HEK293T (cell line): ENCODE measurements at places on chromosomes 6 and 20.

- DNase-seq, result no peak
These were observed 334.8 kb upstream of the SULF2 start for GRCh38 chr20:48120120-48120519.

DNA sequence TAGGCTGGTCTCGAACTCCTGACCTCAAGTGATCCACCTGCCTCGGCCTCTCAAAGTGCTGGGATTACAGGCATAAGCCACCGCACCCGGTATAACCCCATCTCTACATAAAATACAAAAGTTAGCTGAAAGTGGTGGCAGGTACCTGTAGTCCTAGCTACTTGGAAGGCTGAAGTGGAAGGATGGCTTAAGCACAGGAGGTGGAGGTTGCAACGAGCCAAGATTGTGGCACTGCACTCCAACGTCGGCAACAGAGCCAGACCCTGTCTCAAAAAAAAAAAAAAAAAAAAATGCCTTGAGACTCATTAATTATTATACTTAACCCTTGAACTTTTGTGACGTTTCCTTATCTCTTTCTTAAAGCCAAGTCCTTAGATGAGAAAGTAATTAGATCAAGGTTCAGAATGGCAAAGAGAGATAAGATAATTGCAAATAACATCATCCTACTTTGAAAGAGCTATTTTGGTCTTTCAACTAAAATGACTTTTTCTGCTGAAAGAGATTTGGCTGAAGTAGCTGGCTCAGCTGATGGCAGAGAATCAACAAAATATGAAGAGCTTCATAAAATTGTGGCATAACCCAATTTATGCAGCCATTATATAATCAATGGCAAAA, 4.7 kb upstream of the SHLD1 start:
- DNase-seq, result no peak

DNA sequence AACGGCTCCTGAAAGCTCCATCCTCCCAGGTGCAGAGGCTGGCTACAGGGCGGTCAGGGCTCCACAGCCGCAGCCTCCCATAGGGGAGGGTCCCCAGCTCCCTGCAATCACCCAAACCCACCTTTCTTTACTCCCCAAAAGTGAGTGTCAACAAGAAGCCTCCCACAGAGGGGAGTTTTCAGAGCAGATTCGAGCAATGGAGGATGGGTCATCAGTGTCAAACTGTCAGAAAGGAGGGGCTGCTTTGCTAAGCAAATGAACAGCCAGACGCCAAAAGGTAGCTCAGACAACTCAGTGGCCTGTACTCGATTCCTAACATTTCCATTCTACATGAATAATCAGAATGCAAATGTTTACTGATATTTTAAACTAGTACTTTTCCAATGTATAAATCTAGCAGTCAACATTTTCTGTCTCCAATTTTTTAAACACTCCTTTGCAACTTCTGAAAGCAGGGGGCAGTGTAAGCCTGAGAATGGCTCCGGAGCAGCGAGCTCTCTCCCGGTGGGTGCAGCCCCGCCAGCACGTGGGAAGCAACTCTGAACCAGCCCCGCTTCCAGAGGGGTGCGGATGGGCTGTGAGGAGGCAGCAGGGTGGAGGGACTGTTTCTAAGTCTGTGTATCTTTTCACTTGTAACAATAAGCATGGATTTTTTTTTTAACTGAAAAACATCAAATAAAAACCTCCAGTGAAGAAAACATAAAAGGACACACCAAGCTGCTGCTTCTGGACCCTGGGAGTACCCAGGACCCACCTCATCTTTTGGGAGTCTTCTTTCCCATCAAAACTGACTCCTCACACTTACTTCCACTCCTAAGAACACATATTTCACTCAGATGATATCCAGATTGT, 54.9 kb downstream of the TAF4 start:
- peak; percentile 79 for DNase-seq

- no peak for DNase-seq
These were observed 6.0 kb upstream of the DSP start for GRCh38 chr6:7535498-7535897.

GRCh38 chr6:2158596-2159271, 86.7 kb downstream of the GMDS start:
- peak; percentile 46 for DNase-seq

- DNase-seq, result no peak
These were observed 39.2 kb downstream of the PSMG4 start for GRCh38 chr6:3297909-3298308.

GRCh38 chr6:164108869-164109769, 694.6 kb downstream of the QKI start:
- no peak for DNase-seq

DNA sequence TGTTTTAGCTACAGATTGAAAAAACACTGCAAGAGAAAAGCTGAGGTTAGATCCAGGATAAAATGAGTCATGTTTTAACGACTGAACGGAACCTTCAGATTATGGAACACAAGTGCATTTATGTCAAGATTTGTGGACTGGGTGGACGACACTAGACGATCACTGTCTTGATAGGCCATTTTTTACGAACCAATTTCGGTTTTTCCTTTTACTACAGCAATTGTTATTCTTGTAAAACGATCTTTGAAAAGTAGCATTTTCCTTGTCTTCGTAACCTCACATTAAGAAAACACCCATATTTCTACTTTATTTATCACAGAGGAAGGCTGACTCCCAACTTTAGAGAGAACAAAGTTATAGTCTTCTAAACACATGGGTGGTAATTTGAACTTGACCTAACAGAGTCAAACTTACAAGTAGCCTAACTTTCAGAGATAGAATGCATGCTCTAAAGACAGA, 294.2 kb upstream of the TCF21 start:
- no peak for DNase-seq

- DNase-seq, result no peak
These were observed 62.5 kb downstream of the BCAS4 start for GRCh38 chr20:50857348-50857747.

DNA sequence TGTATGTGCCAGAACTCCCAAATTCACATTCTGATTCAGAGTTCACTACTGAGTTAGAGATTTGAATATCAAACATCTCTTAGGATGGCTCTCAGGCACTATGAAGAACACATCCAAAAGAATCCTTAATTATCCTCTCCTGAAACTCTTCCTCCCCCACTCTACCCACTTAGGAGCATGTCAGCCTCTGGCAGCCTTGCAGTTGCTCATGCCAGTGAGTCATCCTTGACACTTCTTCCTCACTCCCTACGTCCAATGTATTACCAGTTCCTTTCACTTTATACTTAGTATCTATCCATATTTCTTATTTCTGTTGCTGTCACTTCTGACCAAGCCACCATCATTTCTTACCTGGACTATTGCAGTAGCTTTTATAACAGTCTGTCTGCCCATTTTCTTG, 192.0 kb upstream of the IMPG1 start:
- DNase-seq, result no peak

DNA sequence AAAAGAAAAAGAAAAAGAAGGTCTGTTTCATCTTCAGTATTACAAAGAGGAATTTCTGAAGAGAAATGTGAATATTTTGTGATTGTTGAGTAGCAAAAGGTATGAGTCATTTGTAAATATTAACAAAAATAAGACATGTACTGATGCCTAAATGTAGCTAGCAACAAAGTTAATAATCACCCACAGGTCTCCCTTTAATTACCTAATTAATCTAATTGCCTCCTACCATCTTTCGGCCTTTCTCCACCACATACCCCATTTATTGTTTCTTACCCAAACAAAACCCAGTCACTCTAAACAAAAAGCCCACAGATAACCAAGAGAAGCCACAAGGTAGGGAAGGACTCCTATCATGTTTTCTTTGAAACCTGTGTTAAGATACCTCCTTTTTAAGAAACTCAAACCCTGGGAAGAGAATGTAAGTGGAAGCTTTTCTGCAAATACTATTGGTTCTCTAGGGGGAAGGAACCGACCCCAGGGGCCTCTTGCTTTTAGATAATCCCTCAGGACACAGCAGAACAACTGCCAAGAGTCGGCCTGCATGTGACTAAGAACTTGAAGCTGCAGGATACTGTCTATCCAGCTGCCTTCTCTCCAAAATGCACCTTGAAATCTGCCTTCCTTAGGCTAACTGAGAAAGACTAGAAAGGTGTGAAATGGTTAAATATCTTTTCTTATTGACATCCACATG, 16.1 kb upstream of the STK38 start:
- no peak for DNase-seq

DNA sequence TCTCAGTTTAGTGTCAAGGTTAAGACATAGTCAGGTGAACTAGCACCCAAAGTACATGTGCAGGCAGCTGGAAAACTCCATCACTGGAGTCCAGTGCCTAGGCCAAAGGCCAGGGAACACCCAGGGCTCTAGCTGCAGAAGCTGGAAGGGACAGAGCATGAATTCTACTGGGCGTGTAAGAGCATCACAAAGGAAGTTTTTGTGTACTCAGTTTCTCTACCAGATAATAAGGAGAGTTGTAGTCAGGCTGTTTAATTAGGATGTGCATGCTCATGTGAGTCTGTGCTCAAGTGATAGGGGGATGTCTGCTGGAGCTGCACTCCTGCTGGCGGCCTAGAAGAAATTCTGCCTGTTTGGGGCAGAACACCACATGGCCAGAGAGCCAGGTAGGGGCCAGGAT, 8.1 kb downstream of the L3MBTL1 start:
- no peak for DNase-seq

GRCh38 chr6:45668705-45669104, 291.0 kb upstream of the SUPT3H start:
- no peak for DNase-seq

DNA sequence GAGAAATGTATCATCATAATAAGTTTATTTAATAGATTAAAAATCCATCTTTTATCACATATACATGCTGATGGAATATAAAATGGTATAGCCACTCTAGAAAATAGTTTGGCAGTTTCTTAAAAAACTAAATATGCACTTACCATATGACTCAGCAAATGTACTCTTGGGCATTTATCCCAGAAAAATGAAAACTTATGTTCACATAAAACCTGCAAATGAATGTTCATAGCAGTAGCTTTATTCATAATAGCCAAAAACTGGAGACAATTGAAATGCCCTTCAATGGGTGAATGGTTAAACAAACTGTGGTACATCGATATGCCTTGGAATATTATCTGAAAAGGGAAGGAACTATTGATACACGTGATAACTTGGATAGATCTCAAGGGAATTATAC, 6.4 kb upstream of the NCOA7 start:
- DNase-seq, result no peak

- no peak for DNase-seq
These were observed 70.8 kb upstream of the AGPAT4 start for GRCh38 chr6:161344626-161345025.

GRCh38 chr6:74979065-74979766, 226.6 kb downstream of the COL12A1 start:
- DNase-seq, result no peak
